Left lobe of liver (tissue), 2 donors: ENCODE measurements at places on chromosomes 6 and 20.

DNA sequence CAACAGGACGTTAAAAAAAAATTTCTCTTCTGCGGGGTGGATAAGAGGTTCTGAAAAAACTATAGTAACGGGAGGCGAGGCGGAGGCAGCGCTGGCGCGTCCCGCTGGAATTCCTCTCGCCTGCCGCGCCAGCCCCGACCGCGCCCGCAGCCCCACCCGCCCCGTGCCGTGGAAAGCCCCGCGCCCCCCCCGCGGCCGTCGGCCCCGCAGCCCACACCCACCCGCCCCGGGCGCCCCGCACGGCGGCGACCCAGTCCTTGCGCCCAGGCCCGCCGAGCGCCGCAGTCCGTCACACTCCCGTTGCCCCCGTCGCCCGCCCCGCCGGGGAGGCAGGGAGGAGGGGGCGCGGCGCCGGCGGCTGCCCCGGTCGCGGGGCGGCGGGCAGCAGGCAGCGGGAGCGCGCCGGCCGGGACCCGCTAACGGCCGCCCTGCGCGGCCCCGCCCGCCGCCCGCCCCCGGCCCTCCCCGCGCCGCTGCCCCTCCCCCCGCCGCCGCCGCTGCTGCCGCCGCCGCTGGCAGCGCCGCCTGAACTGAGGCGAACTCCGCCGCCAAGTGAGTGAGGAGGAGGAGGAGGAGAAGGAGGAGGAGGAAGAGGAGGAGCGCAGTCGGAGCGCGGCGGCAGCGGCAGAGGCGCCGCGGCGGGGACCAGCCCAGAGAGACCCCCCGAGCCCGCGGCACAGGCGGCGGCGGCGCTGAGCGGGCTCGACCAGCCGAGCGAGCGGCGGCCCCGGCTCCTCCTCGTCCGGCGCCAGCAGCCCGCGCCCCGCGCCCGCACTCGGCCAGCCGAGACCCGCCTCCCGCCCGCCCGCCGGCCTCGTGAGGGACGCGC is at the start of gene QKI:
QKI (plus strand) TSS at position 602 of the 829 bp plus-strand sequence. CDS start 476 bp downstream, outside the sequence.
- peak; percentile 91 for DNase-seq

GRCh38 chr6:16752206-16752866 is 8.9 kb downstream of the ATXN1 start:
- no peak for DNase-seq

GRCh38 chr20:63580796-63581461 is 6.9 kb upstream of the HELZ2 start:
- no peak for DNase-seq

- no peak for DNase-seq
Measured at GRCh38 chr6:34615574-34616226, 59.6 kb upstream of the SPDEF start.

GRCh38 chr6:47716207-47716606 is 17.8 kb downstream of the ADGRF4 start:
- no peak for DNase-seq

- peak; percentile 80 for DNase-seq
Measured at GRCh38 chr20:62020935-62021701, 44.6 kb downstream of the TAF4 start.

DNA sequence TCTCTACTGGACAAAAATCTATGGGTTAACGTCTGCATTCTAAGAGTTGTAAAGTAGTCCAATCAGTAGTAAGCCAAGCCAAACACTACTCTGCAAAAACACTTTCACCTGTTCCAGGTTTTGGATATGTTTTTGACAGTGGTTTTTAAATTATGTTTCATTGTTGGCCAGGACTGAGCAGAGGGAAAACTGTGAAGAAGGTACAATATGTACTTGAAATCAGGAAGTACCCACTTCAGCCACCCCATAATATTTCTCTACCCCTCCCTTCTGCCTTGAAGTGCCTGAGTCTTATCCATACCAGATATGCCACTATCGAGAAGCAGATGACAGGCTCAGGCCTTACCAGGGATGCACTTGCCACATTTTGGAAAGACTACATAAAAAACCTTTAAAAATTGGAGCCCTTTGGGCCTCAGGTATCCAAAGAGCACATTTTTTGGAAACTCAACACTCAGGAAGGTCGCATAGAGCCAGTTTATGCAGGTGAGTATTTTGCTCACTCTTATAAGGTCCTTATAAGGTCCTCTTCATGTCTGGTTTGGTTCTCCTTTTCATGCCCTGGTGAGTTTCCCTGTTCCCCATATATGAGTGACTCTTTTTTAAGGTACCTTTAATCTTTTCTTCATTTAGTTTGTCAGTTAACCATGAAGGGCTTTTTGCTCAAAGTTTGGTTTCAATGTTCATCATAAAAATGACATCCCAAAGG is 859.3 kb upstream of the FLRT3 start:
- DNase-seq: no peak

- DNase-seq: no peak
Measured at GRCh38 chr6:28082939-28083338, 2.6 kb downstream of the ZNF165 start.

DNA sequence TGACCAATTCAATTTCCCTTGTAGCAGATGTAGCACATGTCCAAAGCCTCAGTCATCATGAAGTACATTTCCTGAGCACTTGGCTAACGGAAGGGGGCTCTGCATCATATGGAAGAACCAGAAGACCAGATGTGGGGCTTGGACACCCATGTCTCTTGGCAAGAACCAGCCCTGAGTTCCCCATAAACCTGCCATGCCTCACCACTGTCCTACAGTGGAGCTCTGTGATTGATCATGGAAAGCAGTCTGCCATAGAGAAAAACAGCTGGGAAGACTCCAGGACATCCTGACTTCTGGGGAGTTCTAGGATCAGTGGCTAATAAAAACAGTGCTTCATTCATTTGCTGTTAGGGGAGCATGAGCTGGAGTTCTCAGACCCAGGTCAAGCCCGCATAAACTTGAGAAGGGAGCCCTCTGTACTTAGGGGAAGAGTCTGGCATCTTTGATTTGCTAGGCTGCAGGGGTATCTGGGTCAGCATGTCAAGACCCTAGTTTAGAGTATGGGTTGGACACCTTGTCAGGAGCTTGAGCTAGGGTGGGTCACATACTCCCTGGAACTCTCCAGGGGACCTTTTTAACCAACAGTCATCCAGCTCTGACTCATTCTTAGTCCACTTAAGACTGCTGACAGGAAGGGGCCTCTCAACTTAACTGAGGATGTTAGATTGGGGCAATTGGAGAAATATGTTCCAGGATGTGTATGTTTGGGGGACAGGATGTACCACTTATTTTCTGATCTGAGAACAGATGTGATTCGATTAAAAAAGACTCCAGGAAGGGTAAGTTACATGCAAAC is 26.3 kb upstream of the TRAM2 start:
- DNase-seq: no peak

DNA sequence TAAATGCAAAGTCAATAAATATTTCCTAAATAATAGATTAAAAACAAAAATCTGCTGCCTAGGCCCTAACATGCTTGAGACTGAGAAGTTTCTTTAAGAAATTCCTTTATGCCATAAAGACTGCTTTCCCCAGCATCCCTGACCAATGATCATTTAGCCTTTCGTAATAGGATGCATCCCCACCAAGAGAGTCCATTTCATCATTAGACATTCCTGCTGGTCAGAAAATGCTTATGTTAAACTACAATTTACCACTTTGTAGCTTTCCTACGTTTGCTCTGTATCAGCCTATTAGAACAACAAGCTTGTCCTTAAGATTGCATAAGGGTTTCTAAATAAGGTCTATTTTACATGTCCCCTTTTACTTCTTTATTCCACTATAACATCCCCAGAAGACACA is 59.8 kb upstream of the HSF2 start:
- no peak for DNase-seq

GRCh38 chr20:58604128-58604881 is 46.8 kb upstream of the STX16 start:
- DNase-seq: no peak

DNA sequence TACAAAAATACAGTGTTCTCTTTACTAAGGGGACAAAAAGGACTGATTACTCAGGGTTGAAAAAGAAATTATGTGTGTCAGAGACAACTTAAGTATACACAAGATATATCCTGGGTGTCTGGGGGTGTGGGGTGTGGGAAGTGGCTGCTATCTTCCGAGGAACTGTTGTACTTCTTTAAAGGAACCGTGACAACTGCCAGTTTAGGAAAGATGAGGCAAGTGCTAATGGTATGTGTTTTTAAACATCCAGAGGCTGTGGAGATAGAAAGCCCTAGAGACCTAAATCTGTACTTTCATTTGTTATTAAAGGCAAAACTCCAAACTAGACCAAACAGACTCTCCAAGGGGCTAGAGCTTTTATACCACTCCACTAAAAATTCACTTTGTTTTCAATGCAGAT is 95.6 kb downstream of the SNAP25 start:
- no peak for DNase-seq
